ENCODE measurements at places on chromosomes 5 and 9. TPM values are rescaled to one million over a fixed set of nuclear protein-coding genes. Genes with fewer than 3 reads are reported as not detected.

The HMCN2 gene
- total RNA-seq = not detected

The PRSS3 gene
- 1.4 TPM for total RNA-seq

The PCDHGA4 gene
- 0.26 TPM for total RNA-seq

The ACTBL2 gene
- total RNA-seq = 0.10 TPM

The LRRTM2 gene
- not detected for total RNA-seq

The THBS4 gene
- 0.82 TPM for total RNA-seq

The NR4A3 gene
- total RNA-seq = 0.25 TPM

The C5orf47 gene
- total RNA-seq = not detected

The LHX3 gene
- 0.22 TPM for total RNA-seq

The TMC1 gene
- not detected for total RNA-seq

The RNF20 gene
- 38.4 TPM for total RNA-seq
